ENCODE measurements at places on chromosomes 7 and 10.

DNA sequence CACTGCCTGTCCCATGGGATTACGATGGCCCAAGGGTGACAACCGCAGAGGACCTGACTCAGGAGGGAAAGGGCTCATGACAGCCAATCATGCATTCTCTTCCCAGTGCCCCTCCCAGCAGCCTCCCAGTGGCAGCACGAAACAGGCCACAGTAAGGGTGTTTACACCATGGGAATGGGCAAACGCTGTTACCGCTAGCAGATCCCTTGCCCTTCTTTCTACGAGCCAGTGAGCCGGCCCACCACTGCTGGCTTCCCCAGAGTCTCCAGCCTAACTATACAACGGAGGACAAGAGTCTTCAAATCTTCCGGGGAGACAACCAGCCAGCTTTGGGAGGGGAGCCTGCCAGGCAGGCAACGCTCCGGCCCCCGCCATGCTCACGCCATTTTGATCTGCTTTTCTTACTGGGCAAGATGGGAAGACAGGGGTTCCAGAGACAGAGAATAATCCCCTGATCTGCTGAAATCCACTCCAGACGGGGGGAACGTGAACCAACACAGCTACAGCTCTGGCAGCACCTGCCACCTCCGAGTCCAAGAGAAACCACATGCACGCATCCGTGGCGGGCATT is 69.8 kb downstream of the SLC29A4 start:
- DNase-seq = no peak

GRCh38 chr10:55858730-55859129 is 502.3 kb downstream of the ZWINT start:
- no peak for DNase-seq

DNA sequence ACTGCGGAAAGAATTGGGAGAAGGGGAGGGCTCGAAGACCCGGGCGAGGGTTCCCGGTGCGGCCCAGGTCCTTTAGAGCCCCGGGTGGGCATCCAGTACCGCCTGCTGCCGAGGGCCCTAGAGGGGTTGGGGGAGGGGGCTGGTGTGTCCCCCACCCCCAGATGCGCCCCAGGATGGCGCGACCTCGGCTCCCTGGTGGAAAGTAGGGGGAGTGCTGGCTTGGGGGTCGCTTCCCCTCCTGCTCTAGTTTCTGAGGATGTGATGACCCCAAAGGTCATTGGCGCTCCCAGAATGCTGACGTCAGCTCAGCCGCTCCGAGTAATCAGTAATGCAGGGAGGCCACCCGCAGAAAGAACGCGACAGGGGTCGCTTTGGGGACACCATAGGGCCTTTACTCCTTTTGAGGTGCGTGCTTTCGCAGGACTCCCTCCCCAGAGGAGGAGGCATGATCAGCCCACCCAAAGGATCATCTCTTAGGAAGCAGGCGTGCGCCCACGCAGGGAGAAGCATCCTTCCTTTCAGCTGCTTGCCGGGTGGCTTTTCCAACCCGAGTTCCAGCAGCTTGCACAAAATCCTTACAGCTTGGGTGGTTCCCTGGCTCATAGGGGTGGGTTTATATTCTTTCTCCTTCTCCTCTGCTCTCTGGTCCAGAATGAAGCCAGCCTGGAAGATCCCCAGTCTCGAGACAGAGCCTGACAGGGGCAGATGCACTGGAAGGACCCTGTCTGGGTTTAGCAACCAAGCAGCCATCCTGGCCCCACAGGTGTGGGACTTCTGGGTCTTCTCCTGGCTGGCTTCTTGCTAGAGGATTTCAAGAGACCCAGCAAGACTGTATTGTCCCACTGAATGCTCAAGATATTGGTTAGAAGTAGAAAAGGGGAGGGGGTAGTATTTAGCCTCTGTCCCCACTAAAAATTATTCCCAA is 1.3 kb upstream of the PRKAG2 start:
- DNase-seq = no peak

DNA sequence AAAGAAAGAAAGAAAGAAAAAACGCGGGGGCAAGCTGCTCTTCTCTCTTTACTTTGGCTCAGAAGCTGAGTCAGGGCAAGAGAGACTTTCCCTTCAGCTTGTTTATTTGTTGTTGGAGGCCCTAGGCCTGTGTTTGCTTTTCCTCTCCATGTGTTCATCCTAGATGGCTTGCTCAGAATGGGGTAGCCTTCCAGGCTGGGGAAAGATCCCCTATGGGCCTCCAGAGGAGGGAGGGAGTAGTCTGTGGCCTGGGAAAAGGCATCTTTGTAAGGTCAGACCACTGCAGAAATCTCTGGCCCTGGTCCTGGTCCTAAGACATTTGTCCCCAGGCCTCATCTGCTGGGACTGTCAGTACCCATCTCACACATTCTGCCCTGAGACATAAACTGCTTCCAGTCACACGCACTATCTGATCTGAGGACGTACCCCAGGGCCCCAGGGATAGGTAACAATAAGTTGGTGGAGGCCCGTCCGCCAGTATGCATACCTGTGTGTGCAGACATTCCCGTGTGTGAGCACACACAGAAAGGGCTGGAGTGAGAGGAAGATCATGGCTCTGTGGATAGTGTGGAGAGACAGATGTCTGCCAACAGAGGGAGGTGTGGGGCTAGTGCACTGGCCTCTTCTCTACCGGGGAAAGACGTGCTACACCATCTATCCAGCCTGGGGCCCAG is 4.9 kb upstream of the SCD start:
- DNase-seq = peak; percentile 16

DNA sequence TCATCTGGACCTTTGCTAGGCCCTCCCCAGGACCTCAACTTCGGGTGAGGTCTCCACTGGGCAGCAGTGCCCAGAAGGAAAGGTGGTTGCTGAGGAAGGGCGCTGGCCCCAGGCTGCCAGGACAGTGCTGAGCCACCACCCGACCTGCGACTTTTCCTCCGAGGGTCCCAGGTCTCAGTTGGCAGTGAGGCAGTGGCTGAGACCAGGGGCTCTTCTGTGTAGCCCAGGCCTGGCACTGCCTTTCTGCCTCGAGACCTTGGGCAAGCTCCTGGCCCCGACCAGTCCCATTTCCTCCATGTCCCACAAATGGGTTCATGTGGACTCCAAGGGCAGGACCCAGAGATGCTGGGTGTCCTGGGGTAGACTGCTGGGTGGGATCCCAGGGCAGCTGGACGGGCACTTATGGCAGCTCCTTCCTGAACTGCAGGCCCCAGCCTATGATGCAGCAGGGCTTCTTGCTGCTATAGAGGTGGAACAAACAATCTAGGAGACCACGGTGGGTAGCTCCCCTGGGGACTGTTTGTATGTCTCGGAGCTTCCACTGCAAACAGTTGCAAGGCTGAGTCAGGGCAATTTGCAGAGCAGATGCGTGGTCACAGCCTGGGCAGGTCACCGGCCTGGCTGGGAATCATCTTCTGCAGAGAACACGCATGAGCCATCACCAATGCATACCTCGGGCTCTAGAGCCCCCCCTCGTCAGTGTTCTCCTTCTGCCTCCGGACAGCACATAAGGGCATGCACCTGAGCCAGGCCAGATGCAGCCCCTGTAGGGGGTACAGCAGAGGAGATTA is 17.9 kb upstream of the LRRC18 start:
- no peak for DNase-seq

- DNase-seq = no peak
Observed at GRCh38 chr10:35585903-35586535, 19.1 kb upstream of the GJD4 start.

DNA sequence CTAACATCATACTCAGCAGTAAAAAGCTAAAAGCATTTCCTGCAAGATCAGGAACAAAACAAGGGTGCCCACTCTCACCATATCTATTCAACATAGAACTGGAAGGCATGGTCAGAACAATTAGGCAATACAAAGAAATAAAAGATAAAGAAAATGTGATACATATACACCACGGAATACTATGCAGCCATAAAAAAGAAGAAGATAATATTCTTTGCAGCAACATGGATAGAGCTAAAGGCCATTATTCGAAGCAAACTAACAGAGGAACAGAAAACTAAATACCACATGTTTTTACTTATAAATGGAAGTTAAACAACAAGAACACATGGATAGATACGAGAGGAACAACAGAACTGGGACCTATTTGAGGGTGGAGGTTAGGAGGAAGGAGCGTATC is 652.7 kb downstream of the GRID1 start:
- DNase-seq = no peak

DNA sequence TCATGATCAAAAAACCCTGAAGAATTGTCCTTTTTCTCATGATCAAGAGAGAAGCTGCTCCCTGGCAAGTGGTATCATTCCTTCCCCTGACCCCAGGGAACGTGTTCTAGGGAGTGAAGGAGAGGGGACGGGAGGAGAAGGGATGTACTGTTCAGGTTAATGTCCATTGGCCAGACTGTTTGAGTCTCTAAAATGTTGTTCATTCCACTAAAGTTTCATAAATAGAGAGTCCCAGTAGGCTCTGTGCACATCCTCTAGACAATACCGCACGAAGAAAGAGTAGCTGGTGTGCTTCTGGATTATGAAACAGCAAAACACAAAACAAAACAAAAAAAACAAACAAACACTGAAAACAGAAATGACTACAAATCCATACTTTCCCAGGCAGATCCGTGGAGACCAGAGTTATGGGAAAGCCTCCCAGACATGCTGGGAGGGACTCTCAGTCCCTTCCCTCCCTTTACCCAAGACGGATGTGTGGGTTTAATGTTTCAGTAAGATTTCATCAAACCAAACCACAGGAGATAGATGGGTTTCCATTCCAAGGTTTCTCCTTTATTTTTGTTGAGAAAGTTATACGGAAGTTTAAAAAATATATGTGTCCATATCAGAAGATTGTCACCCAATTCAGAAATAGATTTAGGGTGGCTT is 66.5 kb upstream of the TNS3 start:
- no peak for DNase-seq

- no peak for DNase-seq
Observed at GRCh38 chr10:89283025-89283935, 18.6 kb upstream of the IFIT2 start.

DNA sequence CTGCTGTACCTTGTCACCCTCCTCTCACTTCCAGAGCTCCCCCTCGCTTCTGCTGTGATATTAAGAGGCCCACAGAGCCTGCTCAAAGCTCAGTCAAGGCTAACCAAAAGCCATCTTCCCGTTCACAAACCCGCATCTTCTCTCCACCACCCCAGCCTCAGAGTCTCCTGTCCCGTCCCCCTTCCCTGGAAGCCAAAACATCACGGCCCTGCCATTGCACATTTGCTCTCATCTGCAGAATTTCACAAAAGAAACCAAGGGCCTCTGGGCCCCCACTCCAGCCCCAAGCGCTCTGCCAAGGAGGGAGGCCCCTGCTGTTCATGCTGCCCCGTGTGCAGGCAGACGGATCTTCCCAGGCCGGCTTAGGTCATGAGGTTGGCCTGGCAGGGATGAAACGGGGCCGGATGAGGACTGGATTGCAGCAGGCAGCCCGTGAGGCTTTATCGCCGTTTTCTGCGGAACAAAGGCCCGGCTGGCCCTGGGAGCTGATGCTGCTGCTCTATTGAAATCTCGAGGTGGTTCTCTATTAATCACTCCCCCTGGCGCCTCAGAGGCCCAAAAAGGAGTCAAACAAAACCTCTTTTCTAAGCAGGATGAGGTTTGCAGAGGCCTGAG is 31.6 kb upstream of the FOXK1 start:
- DNase-seq = no peak

DNA sequence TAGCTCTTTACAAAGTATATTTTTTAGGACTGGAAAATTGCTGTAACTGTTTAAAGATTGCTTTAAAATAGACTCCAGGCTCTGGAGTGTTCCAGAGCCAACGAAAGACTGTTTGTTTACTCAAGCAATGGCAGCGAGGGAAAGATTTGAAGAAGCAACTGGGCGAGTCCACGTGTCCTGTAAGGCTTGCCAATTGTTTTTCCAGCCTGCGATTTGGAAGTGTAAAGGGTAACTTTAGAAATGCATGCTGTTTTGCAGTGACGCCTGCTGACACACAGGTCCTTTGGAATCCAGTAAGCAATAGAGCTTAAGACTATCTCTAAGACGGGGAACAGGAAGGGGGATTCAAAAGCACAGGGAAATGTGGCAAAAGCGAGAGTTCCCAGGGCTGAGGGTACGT is 55.8 kb downstream of the TACC2 start:
- no peak for DNase-seq

DNA sequence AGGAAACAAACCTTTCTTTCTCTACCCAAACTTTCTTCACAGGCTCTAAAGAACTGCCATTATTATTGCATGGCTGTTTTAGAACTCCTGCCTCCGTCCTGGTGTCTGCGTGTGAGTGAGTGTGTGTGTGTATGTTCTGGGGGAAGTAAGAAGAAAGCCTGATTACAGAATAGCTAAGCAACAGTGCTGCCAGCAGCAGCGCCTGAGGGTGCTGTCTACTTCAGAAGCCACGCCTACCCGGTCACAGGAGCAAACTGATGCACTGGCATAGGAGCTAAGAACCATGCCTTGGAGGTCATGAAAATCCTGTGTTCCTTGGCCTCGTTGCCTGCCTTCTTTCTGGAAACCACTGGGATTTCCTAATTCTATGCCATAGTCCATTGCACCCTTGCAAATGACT is 25.2 kb downstream of the LIPK start:
- no peak for DNase-seq

DNA sequence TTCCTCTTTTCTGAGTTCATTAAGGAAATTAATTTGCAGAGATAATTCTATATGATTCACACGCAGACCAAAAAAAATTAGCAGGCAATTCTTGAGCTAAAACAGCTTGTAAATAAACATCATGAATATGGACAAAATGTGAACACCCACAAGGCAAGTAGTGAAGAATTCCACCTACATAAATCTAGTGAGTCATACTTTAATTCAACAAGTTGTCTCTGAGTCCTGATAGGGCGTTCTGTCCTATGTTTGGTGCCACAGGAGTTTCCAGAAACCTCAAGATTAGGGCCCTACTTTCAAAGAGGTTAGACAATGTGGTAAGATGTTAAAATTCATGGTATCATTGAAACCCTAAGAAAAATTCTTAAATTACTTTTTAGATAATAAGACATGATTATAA is 122.3 kb downstream of the SGMS1 start:
- DNase-seq = no peak

GRCh38 chr7:110929480-110930249 is 161.3 kb upstream of the LRRN3 start:
- no peak for DNase-seq

- no peak for DNase-seq
Observed at GRCh38 chr7:33937871-33938270, 32.5 kb downstream of the BMPER start.

GRCh38 chr10:48932831-48933664 is 6.6 kb downstream of the LRRC18 start:
- no peak for DNase-seq

- DNase-seq = no peak
Observed at GRCh38 chr7:31811650-31812461, 124.8 kb downstream of the PPP1R17 start.

DNA sequence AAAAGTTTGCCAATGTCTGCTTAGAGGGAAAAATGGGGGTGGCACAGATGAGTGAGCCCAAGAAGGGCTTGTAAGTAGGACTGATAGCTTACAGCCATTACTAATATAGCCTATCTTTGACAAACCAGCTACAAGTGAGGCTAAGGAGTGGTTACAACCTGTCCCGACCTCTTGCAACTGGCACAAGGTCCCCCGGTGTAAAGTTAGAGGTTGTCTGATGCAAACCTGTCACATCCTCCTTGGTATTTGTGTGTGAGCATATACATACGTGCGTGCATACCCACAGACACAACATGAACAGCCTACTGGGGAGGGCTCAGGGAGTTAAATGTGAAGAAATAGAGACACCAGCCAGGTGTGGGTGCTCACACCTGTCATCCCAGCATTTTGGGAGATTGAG is 14.6 kb downstream of the ADAP1 start:
- no peak for DNase-seq
